ENCODE measurements at places on chromosomes 1 and 21.

DNA sequence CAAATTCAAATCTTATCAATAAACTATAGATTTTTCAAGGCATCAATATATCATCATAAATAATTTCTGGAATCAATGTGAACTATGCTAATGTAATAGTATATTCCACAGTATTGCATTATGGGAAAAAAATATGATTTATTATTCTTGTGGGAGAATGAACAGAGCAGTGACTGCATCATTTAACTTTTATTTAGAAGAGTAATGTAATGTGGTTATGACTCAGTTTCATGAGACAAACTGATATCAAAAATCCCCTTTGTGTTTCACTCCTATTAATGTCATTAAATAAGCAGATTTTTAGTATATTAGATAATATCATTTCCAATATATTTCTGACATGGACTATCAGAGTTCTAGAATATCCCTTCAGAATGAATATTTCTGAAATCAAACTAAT, 187.6 kb downstream of the LRRC40 start:
- no peak for DNase-seq

DNA sequence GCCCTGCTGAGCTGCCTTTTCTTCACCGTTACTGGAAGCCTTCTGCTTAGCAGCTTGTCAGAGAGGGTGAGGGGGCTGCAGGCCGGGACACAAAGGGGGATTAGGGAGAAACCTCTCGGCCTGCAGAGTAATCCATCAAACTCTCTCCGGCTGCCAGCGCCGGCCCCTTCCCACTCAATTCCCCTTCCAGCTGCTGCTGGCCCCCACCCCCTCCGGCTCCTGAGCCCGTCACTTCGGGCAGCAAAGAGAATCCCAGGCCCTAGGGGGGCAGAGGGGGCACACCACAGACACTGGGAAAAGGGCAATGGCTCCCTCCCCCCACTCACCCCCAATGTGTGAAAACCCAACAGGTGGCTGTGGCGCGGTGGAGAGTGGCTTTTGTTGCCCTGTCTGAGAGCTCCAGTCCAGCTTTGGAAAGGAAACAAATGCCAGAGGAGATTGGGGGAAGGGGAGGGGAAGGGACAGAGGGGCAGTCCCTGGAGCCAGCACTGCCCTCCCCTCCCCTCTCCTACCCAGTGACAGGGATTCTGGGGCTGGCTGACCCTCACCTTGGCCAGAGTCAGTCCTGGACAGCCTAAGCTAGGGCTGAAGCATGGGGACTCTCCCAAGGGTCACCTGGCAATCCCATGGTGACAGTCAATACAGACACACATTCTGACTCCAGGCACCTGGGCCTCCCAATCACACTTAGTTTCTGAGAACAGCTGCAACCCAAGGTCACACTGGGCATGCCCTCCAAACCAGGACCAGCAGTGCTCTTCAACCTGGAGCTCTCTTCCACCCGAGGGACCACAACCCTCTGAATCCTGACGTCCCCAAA, 9.5 kb downstream of the SLC45A3 start:
- no peak for DNase-seq

DNA sequence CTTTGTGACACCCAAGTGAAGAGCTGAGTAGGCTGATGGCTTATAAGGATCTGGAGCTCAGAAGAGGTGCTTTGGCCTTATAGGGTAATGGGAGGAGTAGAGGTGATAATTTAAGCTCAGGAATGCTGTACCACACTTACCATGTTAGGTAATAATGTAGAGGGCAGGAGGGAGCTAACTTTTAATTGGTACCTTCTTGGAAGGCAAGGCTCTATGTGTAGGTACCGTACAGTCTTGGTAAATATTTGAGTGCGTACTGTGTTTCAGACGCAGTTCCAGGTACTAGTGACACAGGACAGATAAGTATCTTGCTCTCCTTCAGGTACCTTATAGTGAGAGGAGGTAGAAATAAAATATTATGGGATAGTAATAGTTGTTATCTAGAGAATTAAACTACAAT, 16.8 kb downstream of the CAMSAP2 start:
- DNase-seq = no peak

DNA sequence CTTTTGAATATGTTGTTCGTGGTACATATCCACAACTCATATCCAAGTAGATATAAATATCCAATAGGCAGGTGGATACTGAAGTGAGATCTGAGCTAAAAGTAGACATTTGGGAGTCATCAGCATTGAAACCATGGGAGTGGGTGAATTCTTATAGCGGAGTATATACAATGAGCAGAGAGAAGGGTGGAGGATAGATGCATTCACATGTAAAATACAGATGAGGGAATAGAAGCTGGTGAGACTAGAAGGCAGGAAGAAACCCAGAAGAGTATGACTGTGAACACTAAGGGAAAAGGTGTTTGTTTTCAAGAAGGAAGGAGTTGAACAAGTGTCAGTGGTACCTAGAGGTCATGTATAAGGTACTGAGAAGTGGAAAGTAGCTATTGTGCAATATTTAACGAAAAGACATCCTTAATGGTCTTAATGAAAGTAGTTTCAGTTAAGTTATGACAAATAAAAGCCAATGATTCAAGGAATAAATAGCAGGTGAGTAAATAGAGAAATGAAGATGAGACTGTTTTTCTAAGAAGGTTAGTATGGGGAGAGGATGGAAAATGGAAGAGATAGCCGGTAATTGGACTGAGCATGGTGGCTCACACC, 181.6 kb upstream of the CACYBP start:
- no peak for DNase-seq

- no peak for DNase-seq
These were observed 22.9 kb downstream of the PRXL2B start for GRCh38 chr1:2609319-2610035.

DNA sequence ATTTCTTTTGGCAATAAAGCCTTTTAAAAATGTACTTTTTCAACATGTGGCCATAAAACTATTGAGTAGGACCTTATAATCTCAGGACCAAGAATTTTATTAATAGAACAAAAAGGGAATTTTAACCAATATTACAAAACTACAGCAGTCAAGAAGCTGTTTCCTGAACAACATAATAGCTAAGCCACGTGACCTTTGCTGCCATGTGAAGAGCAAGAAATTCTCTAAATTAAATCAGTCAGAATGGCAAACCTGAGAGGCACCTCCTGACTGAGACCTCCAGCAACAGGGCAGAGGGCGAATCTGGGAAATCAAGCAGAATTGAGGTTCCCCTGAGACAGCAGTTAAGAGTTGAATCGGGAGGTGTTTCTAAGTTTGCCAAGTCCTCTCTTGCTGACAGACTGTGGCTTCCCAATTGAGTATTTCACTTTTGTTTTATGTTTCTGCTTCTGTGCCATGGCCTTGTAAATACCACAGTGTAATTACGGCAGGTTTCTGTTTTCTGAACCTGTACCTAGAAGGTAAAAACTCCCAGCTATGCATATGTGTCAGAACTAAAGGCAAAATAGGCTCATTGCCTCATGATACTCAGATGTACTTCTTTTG, 358.4 kb downstream of the NTNG1 start:
- no peak for DNase-seq

- DNase-seq = no peak
These were observed 20.1 kb upstream of the COL16A1 start for GRCh38 chr1:31723828-31724359.

- no peak for DNase-seq
These were observed 7.3 kb upstream of the FAM78B start for GRCh38 chr1:166174108-166174507.

DNA sequence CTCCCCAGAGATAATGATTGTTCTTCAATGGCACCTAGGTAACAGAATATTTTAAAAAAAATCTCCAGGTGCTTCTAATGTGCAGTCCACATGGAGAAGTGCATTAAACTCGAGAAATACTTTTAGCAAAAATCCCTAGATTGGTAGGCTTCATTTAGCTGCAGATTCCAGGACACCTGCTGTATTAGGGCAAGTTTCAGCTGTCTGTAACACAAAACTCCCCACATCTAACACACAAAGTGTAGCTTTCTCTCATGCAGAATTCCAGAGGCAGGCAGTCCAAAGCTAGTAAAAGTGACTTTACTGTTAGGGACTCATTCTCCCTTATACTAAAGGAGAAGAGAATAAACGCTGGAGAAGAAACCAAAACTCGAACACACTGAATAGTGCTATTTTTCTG, 1414.3 kb upstream of the B3GALT2 start:
- DNase-seq = no peak

- DNase-seq = no peak
These were observed 41.3 kb downstream of the ZBTB18 start for GRCh38 chr1:244092293-244092963.

DNA sequence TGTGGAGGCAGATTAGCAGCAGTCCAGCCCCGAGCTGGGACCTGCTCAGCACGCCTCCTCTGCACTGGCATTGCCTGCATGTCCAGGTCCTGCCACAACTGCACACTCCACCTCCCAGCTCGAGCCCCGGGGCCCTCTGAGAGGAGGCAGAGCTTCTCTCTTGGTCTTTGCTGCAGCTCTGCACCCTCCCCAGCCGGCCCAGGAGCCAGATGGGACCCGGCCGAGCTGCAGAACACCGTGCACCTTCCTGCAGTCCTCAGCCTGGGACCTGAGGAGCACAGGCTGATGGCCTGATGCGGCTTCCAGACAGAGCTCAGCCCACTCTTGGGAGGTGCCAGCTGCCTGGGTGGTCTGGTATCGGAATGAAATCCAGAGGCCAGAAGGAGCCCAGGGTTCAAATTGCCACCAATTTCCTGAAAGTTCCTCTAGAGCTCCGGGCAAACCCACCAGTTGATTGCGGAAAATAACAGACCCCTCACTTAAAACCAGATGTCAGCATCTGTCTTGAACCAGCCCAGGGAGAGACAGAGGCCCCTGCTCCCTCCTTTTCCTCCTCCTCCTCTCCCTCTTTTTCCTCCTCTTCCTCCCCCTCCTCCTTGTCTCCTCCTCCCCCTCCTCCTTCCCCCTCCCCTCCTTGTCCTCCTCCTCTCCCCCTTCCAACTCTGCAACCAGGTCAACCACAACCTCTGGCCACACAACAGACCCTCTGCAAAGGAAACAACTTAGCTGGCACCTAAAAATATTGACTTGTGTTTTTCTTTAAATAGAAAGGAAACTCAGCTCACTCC, 10.6 kb upstream of the SPSB1 start:
- DNase-seq = no peak

DNA sequence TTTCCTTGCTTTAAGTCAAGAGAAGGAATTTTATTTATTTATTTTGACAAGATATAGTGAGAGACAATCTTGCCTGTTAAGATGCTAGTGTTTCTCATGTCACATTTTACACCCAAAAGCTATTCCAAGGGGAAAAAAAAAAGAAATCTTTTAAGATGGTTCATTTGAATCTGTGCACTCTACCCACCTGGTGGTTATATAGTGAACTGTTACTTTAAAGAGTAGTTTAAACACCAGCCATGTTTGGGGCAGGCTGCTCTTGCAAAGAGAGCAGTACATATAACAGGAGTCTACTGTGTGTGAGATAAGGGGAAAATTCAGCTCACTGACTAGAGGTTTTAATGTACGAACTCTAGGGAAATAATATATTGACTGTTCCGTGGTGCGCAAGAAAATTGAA, 3.3 kb upstream of the ELAVL4 start:
- DNase-seq = no peak

DNA sequence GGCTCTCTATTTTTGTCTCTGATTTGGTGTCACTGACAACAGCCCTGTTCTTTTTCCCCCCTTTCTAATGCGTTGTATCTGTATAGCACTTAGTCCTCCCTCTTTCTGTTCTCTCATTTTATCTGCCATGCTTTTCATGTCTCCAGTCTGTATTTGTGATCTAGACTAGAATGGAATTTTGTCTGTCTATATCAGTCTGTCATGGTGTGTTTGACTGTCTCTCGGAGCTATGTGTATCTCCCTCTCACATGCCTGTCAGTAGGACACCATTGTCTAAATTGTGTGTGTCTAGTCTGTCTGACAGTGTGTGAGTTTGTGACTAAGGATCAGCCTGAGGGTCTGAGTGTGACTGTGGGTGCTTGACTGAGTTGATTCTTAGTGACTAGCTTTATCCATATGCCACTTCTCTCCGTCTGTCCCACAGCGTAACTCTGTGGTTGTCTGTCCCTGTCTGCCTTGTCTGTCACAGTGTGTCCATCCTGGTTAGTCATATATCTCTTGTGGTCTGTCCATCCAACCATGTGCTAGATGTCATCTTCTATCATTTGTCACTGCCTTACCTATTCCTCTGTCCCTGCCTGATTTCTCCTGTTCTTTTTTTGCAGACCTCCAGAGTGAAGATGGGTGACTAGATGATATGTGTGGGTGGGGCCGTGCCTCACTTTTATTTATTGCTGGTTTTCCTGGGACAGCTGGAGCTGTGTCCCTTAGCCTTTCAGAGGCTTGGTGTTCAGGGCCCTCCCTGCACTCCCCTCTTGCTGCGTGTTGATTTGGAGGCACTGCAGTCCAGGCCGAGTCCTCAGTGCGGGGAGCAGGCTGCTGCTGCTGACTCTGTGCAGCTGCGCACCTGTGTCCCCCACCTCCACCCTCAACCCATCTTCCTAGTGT, 1.4 kb upstream of the B4GALT2 start:
- DNase-seq = no peak

- DNase-seq = no peak
These were observed 15.6 kb downstream of the TPM3 start for GRCh38 chr1:154176337-154176736.

GRCh38 chr1:151347523-151348246, 633 bp upstream of the RFX5 start:
- no peak for DNase-seq

DNA sequence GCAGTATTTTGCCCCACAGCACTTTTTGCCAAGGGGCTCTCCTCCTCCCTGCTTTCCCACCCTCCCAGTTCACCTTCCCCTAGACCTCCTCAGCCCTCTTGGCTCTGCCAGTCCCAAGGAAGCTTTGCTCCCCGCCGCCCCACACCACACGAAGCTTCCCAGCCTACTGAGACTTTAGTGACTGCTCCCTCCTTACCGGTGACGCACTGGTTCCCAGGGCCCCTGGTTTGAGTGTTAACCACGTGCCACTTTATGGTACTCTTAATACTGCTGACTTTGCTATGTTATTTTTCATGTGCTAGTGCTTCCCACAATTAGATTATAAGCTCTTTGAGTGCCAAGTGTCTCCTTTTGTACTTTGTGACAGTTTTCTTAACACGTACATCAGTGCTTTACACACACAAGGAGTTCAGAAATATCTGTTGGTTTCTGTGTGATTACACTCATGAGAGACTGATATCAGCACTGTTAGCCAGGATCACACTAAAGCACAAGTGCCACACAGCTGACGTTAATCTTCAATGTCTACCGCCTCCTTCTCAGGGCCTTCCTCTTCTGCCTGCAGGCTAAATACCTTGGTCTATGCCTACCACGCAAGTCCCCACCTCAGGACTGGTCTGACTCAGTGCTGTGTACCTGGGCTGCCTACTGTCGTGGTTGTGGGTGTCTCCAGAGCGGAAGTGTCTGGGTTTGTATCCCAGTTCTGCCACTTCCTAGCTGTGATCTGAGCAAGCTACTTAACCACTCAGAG, 61.0 kb downstream of the DNTTIP2 start:
- no peak for DNase-seq

DNA sequence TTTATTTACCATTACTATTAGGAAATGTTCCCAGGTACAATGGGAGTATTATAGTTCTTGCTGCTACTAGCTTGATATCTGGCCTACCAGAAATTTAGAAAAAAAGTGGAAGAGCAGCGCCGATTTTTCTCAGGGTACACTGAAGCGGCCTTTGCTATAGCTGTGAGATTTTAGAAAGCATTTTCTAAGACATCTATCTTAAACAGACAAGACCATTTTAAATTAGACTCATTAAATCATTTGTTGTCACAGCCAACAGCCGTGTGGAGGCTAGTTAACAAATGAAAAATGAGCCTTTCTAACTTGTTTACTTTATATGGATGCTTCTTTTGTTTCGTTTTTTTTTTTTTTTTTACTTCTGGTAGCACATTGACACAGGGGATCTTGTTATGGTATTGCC, 183.2 kb upstream of the ZRANB2 start:
- no peak for DNase-seq

GRCh38 chr1:70038025-70038424, 167.4 kb downstream of the LRRC40 start:
- no peak for DNase-seq

- DNase-seq = no peak
These were observed 76.3 kb upstream of the CACNA1E start for GRCh38 chr1:181406989-181407388.
